ENCODE measurements at places on chromosomes 5 and 9.

GRCh38 chr9:131001021-131001420, 8.0 kb upstream of the LAMC3 start:
- no peak for DNase-seq

DNA sequence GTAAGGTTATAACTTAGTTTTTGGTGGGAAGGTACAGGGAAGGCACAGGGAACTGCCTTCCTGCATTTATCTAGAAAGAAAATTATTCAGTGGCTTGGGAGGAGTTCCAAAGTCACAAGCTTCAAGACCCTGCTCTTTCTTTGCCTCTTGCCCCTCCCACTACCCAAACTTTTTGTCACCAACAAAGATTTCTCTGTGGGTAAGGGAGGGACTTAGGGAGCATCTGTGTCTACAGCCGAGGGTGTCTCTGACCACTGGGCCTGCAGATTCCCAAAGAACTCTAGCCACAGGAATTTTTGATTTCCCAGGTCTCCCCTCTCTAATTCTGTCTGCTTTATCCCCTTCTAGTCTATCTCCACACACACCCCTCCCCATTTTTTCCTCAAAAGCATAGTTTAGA, 2.1 kb downstream of the ECSCR start:
- DNase-seq = no peak

GRCh38 chr5:177372910-177373309, 11.3 kb upstream of the SLC34A1 start:
- no peak for DNase-seq

- no peak for DNase-seq
Measured at GRCh38 chr9:127351182-127352166, 45.5 kb upstream of the SLC2A8 start.

DNA sequence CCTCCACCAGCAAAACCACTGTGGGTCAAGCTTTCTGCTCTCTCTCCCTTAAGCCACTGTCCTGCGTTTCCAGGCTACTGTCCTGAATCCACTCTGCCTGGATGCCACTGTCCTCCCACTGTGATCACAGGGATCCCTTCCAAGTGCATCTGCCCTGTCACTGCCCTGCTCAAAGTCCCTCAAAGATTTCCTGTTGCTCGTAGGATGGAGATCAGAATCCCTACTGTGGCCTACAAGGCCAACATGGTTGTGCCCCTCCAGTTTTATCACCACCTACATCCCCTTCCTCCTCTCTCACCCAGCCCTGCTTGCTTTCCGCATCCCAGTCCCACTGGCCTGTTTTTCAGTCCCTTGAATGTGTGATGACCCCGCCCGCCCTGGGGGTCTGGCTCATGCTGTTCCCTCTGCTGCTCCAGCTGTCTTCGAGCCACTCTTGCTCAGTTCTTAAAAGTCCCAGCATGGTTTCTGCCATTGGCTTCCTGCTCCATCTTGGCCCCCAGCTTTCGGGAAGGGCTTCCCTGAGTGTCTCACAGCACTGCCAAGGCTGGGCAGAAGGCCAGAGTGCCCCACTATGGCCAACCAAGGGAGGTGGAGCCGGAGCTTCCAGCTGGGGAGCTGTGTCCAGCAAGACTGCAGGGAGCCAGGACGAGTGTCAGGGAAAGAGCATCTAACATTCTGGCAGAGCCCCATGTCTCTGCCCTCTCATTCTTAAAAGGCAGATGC, 12.9 kb upstream of the FRRS1L start:
- DNase-seq = no peak

DNA sequence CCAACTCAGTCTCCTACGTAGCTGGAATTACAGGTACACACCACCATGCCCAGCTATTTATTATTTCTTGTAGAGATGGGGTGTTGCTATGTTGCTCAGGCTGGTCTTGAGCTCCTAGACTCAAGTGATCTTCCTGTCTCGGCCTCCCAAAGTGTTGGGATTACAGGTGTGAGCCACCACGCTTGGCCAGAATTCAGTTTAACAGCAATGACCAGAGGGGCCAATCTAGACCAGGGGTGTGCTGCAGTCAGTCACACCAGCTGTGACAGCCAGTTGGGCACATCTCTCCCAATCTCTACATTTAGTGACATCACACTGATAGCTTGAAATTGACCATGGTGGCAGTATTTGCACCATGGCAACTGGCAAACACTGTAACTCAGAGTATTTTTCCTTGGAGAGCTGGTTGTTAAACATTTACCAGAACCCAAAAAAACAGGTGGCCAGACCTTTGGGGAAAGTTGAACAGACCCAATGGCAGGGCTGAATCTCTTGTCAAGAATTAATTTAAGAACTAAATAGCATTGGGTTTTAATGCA, 67.7 kb upstream of the UBTD2 start:
- DNase-seq = no peak

GRCh38 chr9:93380410-93381060, 71.0 kb upstream of the FAM120A start:
- DNase-seq = no peak

GRCh38 chr9:137299938-137300337, 2.1 kb downstream of the NRARP start:
- peak; percentile 88 for DNase-seq

DNA sequence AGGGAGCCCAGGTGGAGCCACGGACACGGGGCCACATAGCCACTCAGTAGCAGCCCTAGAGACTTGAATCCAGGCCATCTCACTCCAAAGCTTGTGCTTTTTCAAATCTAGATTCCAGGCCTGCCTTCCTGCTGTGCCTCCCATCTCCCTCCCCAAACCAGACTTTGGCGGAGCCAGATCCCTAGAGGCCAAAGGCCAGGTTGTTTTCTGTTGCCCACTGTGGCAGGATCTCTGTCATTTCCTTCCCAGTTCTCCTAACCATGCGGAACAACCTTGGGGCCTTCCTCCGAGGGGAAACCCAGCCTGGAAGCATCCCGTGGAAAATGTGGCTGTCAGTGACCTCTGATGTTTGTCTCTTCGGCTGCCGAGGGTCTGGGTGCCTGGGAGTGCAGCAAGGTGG, 16.4 kb upstream of the RPS14 start:
- DNase-seq = no peak

GRCh38 chr5:132419502-132420468, 50.3 kb downstream of the SLC22A5 start:
- DNase-seq = peak; percentile 83

- peak; percentile 20 for DNase-seq
Measured at GRCh38 chr9:81522716-81523551, 166.4 kb downstream of the TLE1 start.

GRCh38 chr5:135830876-135831275, 3.6 kb upstream of the SLC25A48 start:
- no peak for DNase-seq

GRCh38 chr5:2148312-2149194, 265.8 kb upstream of the IRX4 start:
- no peak for DNase-seq

DNA sequence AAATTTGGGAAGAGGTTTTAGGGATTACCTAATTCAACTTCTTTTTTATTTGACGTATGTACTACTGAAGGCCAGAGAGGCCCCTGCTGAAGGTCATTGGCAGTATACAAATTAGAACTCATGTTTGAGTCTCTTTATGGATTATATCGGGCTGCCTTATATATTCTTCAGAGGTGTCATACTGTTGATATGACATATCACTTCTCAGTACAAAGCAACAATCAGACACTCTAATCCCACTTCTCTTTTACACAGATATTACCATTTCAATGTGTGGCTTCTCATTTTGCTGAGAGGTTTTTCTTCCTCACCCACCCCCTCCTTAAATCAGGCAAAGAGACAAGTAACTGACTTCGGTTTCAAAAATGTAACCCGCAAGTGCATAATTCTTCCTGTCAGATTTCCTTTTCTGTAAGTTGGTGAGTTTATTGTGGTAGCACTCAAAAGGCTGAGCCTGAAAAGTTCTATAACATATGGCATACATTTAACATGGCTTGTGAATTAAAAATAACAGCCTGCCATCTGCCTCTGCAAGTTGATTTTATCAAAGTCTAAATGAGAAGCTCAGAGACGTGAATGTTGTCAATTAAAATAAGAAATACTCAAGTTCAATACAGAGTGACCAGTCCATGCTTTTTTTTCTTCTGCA, 163.6 kb upstream of the RORB start:
- DNase-seq = no peak

DNA sequence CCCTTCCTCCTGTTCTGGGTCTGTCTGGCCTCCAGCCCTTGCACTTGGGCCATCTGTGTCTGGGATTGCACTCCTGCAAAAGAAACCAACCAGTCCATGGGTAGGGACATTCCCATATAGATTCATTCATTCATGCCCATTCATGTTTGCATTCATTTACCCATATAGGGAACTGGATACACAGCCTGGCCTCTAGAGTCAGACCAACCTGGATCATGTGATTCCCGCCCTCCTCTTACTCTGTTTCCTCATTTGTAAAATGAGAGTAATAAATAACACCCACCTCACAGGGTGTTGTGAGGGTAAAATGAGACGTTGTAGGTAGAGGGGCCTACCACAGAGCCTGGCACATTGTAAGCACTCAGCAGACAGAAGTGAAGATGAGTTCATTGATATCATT, 8.5 kb downstream of the PCDH12 start:
- no peak for DNase-seq

Data from HAP-1 (cell line).